ENCODE measurements at places on chromosomes 1 and 21.

DNA sequence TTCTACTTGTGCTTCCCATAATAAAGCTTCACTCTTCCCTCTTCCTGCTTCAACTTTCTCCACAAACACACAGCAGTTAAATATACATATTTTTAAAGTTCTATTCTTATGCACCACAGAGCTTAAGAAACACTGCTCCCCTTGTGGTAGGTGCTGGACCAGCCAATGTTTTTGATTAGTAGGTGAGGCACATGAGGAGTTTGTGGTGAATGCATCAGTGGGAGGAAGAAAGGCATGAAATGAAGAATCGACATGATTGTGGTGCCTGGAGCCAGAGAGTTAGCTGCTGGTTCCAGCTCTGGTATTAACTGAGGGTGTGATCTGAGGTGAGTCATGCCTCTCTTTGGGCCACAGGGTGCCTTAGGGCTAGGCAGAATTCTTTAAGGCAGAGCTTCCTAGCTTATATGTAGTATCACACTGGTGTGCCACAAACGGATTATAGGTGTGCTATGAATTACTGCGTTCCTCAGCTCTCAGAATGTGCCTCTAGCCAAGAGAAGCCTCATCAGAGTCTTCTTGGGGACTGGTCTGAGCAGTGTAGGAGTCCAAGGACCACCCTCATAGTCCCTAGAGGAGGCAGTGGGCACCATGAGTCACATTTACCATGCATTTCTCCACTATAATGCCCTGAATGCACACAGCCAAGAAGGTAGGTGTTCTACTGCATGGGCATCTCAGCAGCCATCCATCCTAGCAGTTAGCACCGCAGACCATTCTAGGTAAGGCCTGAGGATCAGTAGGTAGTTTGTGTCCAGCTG is 97.4 kb upstream of the SGIP1 start:
- peak; percentile 41 for DNase-seq

- DNase-seq, result no peak
Observed at GRCh38 chr1:161098210-161099068, at the start of gene KLHDC9. Gene KLHDC9 (plus strand): TSS chr1:161098361. CDS start chr1:161098536, 175 bp downstream.

DNA sequence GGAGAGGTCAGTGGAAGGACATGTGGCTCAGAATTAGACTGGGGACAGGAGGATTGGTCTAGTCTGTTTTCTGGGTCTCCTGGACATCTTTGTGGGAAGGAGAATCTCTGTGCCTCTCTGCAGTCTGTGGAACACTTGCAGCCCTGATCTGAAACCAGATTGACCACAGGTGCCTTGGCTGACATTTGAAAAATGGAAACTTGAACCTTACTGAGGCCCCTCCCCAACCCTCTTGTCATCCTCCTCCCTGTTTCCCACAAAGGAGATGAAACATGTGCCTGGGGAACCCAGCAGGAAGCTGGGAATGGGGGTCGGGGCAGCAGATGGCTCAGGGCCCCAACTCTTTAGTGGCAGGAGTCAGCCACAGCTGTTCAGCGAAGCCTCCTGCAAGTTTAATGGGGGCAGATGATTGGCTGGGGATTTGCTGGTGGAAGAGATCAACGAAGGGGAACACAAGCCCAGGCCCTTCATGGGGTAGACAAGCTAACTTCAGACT is 18.1 kb downstream of the VASH2 start:
- DNase-seq, result no peak

DNA sequence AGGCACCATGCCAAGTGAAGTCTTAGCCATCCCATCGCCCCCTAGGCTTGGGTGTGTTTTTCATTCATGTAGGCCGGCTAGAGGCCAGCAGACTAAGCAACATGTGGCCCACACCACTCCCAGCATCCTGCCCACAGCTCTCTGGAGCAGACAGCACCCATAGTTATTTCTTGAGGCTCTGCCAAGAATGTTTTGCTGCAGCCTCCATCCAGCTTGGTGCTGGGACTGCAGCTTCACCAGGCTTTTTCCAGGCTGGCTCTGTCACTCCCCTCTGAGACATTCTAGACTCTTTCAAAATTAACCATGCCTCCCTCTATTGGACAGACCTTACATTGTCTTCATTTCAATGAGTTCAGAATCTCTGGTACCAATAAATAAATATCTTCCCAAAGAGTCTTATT is 104.2 kb downstream of the DUSP10 start:
- DNase-seq, result no peak

- no peak for DNase-seq
Observed at GRCh38 chr1:154741741-154742495, 128.2 kb downstream of the KCNN3 start.

GRCh38 chr1:2229037-2229864 is 1.1 kb downstream of the SKI start:
- no peak for DNase-seq

DNA sequence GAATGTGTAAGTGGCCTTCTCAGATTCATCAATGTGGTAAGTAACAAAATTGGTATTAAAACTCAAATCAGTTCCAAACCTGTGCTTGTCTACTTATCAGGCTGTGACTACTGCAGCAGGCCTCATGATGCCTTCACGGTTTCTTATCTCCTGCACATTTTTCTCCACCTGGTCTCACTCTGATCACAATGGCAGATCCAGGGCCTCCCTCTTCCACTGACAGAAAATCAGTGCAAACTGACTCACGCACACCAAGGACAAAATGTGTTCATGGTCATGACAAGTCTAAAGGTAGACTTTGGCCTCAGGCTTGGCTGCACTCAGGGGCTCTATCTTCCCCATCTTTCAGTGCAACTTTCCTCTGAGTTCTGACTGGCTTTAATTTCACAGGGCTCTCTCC is 56.7 kb upstream of the ATP1A1 start:
- DNase-seq, result no peak

DNA sequence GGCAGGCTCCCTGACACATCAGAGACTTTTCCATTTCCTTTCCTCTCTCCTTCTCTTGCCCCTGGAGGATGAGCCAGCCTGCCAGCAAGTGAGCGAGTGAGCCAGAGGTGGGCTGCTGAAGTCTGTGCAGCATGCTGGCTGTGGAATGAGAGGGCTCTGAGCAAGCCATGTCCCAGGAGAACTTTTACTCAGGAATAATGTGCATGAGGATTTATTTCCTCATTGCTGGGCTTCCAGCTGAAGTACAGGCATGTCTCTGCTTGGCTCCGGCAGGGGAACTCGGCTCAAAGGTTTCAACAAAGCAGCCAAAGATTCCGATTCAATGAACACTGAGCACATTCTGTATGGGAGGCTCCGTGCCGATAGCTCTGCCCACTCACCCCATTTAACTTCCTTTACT is 43.7 kb downstream of the UBIAD1 start:
- no peak for DNase-seq

Measured in AG04450 (cell line).